Epithelial cell of esophagus (primary cell): ENCODE measurements at places on chromosomes 2 and 18.

DNA sequence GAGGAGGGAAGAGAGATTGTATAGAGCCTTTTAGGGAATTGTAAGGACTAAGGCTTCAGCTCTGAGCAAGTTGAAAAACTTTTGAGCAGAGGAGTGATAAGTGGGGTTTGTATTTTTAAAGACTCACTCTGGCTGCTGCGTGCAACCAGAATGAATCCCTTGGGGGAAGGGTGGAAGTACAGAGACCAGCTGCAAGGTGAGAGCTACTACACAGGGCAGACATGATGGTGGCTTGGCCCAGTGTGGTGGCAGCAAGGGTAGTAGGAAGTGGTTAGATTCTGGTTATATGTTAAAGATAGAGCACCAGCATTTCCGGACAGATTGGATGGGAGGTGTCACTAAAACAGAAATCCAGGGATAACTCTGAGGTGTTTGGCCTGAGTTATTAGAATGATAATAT, 10.1 kb upstream of the SESTD1 start:
- DNase-seq: no peak

DNA sequence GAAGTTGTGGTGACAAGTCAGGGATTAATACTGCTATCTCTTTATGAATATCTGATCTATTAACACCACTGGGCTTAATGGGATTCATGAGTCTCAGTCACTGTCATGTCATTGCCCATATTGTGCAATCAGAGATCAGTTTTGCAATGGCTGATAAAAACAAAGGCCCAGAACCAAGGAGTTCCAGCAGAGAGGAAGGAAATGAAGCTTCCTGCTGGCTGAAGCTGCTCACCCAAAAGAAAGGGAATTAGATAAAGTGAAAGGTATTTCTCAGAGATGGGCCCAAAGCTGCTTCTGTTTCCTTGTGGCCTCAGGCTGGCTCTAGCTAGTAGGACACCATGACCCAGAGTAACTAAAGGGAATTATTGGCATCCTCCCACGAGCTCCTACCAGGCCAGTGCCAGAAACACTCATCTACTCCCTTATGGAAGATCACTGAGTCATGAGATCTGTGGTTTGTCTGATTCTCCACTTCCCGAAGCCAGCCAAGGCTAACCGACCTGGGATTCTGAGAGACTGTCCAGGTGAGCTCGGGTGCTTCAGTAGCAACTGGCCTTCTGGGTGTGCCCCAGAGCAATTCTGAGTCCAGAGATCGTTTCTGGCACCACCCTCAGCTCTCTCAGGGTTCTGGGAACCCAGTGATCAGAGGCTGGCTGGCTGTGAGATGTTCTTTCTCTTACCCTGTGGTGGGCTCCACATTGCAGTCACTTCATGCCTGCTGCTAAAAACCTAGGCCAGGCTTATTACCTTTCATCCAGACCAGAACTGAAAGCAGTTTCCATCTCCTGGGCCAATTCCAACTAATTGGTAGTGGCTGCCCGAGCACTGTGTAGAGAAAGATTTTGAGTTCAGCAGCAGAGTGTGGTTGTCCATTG, 129.5 kb upstream of the PELI1 start:
- peak; percentile 93 for DNase-seq

GRCh38 chr2:204452464-204453023, 92.7 kb upstream of the PARD3B start:
- DNase-seq: peak; percentile 91

DNA sequence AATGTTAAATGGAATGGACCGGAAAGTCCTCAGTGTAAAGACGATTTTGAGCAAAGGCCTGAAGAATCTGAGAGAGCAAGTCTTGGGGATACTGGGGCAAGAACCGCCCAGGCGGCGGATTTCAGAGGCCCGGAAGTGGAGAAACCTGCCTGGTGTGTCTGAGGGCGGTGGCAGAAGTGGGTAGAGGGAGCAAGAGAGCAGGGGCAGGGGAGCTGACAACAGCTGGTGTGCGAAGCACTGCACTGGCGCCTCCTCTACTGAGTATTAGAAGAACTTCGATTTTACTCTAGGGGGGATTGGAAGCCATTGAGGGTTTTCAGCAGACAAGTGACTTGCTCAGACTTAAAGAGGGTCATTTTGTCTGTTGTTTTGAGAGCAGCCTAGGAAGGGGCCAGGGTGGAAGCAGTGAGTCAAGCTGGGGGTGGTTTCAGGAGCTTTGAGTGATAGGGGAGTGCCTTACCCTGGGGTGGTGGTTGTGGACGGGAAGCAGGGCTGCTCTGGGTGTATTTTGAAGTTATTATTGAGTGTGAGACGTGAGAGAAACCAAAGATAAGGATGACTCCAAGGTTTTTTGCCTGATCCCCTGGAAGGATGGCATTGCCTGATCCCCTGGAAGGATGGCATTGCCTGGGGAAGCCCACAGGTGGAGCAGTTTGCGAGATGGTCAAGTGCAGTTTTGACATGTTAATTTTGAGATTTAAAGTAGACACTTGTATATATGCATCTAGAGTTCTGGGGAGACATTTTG, 52.5 kb downstream of the ZNF236 start:
- DNase-seq: peak; percentile 18

DNA sequence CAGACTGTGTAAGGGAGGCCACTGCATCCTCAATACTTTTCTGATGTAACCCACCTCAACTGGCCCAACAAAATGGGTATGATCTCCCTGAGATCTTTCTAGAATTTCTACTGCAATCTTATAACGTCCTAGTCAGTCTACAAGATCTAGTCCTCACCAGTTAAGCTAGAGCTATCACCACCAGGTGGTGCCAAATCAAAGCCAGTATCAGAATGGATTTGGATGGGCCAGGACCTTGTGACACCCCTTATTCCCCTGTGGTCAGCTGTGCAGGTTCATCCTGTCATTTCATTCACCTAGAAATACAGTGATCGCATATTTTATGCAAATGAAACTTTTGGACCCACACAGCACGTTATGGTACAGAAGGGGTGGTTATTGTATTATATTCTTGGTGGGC, 90.3 kb downstream of the OLA1 start:
- DNase-seq: peak; percentile 63

DNA sequence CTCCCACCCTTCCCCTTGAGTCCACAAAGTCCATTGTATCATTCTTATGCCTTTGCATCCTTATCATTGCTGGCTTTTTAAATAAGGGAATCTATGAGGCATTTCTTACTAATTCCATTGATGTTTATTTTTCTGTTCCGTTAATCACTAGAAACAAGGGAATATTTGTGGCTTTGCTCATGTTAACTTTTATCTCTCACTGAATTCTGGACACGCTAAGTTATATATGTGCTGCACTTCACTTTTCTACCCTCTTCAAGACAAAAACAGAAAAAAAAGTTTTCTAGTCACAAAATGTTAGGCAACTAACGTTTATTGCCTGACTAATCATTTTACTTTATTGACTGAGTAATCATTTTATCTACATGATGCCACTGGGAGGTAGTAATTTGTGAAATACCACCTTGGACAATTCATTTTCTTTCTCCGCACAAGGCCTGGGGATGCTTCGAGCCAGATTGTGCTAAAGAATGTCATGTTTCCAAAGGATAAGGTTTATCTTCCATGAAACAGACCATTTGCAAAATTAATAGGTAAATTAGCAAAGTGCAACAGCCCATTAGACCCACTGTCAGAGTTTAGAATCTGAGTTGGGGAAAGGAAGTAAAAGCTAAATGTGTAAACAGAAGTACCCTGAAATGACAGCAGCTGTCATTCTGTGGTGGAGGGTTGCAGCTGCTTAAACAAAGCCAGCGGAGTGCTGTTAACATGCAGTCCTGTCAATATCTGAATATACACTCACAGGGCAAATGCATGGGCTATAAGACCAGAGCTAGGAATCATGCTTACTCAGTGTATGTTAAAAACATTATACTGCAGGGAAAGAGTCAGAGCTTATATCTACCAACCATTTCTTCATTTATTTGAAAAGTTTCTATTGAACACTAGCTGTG, 658.7 kb downstream of the CNTNAP5 start:
- DNase-seq: no peak

DNA sequence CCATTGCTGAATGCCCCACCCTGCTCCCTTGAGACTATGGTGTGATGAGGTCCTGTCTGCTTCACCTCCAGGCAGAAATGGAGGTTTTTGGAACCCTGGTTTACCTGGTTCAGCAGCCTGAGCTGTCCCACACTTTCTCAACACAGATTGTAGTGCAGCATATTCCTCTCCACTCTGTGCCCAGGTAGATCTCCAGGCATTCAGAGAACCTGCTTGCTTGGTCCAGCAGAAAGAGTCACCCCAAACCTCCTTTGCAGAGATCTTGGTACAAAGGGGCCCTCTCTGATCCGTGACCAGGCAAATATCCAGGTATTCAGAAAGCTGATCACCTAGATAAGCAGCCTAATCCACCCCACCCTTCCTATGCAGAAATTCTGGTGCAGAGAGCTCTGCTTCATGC, 1288.2 kb upstream of the CRIM1 start:
- DNase-seq: no peak

- DNase-seq: no peak
These were observed 18.1 kb downstream of the VIL1 start for GRCh38 chr2:218436992-218437391.

DNA sequence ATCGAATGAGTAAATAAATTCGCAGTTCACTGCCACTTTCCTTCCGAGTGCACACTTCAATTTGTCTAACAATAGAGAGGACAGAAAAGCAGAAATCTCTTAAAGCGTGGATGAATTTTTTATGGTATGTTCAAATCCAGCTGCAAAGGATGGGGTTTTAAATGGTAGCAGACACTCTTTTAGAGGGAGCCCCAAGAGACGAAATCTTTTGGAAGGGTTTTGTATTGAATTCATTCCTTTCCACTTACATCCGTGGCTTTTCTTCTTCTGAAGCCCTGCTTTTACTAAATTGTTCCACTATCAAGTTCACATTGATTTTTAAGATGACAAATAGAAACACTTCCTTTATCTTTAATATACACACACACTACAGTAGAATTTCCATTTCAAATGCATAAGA, 680.7 kb downstream of the NR4A2 start:
- no peak for DNase-seq

DNA sequence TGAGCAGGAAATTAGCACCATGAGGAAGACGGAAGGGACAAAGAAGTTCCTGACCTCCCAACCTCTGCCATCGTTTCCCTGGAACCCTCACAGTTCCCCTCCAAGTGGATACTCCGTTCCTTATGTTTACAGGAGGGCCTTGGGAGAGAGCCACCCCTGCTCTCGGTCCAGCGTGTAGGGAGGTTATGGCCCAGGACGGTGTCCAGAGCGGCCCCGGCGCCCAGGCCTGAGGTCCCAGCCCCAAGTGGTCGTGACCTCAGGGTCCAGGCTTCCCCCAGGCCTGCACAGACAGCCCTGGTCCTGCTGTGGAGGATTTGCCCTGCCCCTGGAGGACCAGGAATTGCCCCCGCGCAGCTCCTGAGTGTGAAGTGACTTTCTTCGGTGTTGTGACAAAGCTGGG, 61.8 kb upstream of the RBM44 start:
- DNase-seq: no peak

DNA sequence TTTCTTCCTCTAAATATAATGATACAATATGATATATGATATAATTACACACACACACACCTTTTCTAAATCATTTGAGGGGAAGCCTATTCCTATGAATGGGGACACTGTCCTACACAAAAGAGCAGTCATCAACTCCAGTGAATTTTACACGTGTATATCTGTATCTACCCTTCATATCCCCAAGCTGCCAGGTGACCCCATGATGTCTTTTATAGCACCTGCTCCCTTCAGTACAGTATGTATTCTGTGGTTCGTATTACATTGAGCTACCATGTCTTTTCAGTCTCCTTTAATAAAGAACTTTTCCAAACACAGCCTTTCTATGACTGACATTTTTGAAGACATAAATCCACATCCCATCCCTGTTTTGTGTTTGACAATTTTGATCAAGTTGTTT, 19.0 kb downstream of the TBC1D8 start:
- DNase-seq: no peak

DNA sequence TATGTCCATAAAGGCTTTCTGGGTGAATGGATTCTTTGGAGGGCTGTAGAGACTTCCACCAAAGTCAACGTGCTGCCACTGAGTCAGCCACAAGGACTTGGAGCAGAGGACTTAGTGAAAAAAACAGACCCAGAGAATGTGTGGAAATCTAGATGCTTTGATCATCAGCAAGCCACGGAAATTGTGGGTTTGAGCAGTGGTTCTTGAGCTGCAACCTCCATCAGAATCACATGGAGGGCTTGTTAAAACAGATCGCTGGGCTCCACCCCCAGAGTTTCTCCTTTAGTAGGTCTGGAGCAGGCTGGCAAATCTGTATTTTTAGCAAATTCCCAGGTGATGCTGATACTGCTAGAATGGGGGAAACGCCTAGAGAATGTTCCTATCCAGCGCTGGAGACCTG, 95.3 kb downstream of the RBM43 start:
- DNase-seq: no peak

GRCh38 chr2:234091432-234091879, 41.0 kb downstream of the SPP2 start:
- peak; percentile 36 for DNase-seq

DNA sequence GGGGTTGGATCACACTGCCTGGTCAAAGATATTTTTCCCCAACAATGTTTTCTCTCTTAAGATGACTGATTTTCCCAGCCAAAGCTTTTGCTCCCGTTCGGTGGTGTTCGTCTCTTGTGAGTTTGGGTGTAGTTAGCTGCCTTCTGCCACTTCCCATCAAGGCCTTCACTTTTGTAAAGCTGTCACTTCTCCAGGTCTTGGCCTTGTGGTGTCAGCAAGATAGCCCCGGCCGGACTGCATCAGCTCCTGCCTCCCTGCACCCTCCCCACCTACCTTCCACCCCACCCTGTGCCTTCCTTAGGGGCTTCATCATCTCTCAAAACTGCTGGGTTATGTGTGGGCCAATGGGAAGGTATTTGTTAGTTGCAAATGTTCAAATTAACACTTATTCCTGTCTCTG, 228.9 kb downstream of the BCL11A start:
- no peak for DNase-seq

DNA sequence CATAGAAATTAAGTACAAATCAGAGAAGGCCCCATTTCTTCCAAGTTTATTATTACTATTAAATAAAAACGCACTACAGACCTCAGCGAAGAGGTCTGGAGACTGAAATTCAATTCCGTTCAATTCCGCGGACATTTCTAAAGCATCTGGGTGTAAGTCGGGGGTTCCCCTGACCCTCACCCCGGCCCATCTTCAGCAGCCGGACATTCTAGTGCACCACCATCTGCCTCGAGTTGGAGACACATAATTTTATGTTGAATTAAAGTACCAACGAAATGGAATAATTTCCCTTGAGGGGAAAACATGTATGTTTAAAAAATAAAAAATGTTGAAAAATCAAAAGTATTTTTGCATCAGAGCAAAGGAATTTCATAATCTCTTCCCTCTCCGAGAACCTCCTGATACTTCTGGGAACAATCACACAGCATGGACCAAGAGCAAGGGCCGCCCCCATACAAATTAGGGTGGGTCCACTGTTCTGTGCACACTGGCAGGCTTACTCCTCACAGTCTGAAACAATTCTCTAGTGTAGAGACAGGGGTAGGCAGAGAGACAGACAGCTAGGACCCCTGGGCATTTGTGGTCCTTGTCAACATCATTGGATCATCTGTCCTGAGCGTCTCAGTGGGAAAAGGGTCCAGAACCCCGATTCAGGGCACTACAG, 29.3 kb downstream of the MBP start:
- no peak for DNase-seq
